ENCODE measurements at places on chromosomes 16 and 17.
A peak's percentile ranks its signal among the peaks of the same experiment; 100 is the strongest.

DNA sequence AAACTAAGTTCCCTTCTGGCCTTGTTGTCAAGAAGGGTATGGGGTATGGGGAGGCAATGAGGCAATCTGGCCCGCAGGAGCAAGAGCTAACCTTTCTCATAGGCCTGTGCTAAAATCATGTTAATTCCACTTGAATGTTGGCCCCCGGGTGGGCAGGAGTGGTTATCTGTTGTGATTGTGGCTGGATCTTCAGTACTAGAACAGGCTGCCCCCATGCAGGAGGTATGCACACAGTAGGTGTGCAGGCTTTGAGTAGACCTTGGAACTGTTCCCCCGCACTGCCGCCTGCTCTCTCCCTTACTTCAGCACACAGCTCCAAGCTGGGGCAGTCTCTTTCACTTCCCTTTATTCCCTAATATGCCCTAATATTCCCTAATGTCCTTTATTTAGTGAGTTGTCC is 52.4 kb upstream of the TANGO6 start:
- DNase-seq, result no peak

DNA sequence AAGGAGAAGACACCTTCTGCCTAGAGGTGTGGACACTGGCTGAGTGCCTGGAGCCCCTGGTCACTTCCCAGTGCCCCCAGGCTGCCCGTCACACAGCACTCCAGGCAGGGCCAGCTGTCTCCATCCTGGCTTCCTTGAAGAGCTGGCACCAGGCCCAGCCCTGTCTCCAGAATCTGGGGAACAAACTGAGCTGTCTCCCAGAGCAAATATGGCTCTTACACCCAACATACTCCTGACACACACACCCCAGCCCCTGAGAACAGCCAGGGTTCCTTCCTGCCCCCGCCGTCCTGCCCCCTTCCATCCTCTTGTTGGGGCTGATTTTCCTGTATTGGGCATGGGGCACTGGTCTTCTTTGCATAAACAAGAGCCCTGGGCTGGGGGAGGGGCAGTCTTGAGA is 9.1 kb downstream of the NHERF1 start:
- DNase-seq, result peak; percentile 41

DNA sequence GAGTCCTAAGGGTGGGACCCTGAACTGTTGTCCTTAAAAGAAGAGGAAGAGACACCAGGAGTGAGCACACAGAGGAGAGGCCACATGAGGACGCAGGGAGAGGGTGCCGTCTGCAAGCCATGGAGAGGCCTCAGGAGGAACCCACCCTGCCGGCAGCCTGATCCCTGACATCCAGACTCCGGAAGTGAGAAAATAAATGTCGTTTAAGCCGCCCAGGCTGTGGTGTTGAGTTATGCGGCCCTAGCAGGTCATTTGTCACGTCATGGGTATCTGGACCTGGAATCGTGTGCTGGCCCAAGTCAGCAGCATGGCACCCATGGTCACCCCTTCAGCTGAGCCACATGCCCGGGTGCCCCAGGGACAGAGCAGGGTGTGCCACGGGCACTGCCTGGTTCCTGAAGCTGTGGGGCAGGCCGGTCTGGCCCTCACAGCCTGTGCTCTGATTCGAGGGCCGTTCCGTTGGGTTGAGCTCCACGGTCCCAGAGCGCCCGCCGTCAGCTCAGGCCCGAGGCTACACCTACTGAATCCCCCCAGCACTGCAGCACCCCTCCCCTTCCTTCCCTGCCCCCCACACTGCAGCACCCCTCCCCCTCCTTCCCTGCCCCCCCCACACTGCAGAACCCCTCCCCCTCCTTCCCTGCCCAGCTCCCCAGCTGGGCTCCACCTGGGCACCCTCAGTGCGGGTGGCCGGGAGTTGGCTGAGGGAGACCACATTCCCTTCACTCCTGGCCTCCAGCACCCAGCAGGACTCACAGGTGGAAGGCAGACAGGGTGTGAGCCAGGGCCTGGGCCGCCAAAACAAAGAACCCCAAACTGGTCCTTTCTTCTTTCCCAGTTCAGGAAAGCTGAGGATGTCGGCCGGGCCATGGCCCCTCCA is 2.7 kb upstream of the CCDC57 start:
- no peak for DNase-seq

GRCh38 chr17:15436473-15437302 is 30.7 kb downstream of the CDRT4 start:
- peak; percentile 56 for DNase-seq

- DNase-seq, result no peak
Measured at GRCh38 chr16:14325502-14326401, 254.6 kb downstream of the MRTFB start.

DNA sequence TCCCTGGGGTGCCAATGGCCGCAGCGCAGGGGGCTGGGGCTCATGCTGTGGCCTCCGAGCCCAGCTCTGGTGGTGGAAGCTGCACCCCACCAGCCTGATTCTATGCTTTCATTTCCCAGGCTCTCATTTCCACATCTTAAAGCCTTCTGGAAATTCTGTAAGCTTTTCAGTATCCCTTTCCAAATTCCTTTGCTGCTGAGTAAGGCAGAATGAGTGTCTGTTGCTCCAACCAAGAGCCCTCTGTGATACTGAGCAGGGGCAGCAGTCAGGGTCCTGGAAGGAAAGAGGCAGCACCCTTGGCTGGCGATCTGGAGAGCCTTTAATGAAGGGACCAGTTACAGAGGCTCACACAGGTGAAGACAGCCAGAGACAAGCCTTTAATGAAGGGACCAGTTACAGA is 79.5 kb upstream of the FOXF1 start:
- DNase-seq, result no peak

DNA sequence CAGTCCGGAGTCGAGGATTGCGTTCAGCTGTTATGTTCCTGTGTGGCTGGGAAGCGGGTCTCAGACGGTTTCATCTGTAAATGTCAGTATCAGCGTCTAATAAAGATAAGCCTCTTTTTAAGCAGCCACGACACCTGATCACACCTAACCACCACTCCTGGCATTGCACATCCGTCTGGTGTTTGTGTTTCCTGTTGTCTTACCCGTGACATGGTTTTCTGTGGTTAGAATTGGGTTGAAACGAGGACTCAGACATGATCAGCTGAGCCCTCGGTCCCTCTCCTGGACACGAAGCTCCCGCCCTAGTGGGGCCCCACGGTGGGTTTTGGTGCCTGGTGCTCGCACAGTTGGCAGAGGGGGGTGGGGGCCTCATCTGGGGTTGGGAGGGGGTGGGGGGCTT is 18.3 kb downstream of the CPNE7 start:
- no peak for DNase-seq

DNA sequence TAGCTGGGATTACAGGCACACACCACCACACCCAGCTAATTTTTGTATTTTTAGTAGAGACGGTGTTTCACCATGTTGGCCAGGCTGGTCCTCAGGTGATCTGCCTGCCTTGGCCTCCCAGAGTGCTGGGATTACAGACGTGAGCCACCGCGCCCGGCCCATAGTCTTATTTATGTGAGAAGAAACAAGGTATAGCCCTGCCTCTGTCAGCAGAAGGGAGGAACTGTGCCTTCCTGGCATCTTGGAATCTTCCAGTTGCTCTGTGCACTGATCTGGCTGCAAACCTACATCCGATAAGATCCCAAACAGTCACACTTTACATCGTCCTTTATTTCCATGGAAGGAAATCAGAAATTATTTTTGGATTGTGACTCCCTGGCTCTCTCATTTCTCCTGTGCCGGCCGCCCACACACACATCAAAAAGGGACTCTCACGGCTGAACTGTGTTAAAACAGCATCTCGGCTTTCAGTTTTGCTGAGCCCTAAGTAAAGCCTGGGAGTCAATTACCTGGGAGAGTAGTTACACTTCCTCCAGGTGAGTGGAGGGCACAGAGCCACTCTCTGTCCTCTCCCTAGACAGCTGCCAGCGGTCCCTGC is 23.3 kb downstream of the WIPI1 start:
- DNase-seq, result no peak

DNA sequence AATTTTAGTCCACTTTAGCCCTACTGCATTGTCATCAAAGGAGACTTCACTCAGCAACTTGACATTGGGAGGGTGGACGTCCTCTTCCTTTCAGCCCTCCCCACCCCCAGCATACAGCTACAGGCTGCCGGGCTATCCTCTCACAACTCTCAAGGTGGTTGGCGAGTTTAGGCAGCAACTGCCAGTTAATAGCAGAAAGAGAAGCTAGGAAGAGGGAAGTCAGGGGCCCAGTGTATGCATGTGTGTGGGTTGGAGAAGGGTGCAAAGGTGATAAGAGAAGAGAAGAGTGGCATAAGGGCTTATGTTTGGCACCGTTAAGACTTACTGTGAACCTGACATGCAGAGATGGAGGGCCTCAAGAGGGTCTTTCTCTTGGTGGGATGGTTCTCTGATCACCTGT is 31.8 kb downstream of the CCL4 start:
- no peak for DNase-seq

GRCh38 chr17:83071966-83072562 is 7.3 kb upstream of the METRNL start:
- DNase-seq, result no peak

- no peak for DNase-seq
Measured at GRCh38 chr17:82436601-82437324, 13.8 kb downstream of the CYBC1 start.

DNA sequence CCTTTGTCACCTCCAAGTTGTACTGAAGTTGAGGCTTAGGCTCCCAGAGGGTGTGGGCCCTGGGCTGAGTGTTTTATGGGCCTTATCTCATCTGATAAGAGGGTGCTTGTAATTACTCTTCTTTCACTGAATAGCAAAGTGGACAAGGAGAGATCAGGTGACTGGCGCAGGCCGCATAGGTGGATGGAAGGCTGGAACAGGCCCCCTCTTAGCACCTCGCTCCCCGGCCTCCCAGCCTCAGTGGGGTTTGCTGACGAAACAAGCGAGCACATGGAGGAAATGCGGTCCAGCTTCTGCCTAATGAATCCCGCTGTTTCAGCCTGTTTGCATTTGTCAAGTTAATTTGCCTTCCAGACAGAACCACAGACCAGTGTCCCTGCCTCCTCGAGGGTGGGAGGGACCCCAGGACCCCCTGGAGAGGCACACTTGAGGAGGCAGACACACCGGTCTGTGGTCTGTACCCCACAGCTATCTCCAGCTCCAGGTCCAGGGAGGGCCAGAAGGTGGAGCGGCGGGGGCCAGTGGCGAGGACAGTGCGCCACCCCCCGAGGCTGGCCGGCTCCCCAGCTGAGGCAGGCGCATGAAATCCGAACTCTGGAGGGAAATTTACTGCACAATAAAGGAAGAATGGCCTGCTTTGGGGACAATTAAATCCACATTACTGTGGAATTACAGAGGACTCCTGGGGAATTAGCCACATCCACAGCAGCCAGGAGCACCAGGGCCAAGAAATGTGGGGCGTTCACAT is 123.4 kb downstream of the NTN1 start:
- DNase-seq, result no peak

- no peak for DNase-seq
Measured at GRCh38 chr17:30352240-30352814, 18.5 kb upstream of the TMIGD1 start.

GRCh38 chr16:35731341-35732040 is 2272.1 kb downstream of the TP53TG3F start:
- no peak for DNase-seq

- DNase-seq, result no peak
Measured at GRCh38 chr17:2108170-2108569, 53.3 kb downstream of the HIC1 start.

DNA sequence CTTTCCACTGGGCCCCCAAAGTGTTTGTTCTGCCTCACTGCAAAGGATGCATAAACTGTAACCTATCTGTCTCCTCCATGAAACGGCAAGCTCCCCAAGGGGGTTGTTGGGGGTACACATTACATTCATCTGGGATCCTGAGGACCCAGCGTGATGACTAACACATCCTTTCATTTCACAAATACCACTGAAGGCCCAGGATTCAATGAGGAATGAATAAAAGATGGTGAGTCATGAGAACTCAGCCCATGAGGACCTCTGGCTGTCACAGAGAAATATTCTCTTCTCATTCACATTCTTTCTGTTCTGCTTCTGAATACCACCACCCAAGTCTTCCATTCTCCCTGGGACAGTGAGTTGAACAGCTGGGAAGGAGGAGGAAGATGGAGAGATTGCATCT is 149.8 kb downstream of the RBFOX3 start:
- no peak for DNase-seq

DNA sequence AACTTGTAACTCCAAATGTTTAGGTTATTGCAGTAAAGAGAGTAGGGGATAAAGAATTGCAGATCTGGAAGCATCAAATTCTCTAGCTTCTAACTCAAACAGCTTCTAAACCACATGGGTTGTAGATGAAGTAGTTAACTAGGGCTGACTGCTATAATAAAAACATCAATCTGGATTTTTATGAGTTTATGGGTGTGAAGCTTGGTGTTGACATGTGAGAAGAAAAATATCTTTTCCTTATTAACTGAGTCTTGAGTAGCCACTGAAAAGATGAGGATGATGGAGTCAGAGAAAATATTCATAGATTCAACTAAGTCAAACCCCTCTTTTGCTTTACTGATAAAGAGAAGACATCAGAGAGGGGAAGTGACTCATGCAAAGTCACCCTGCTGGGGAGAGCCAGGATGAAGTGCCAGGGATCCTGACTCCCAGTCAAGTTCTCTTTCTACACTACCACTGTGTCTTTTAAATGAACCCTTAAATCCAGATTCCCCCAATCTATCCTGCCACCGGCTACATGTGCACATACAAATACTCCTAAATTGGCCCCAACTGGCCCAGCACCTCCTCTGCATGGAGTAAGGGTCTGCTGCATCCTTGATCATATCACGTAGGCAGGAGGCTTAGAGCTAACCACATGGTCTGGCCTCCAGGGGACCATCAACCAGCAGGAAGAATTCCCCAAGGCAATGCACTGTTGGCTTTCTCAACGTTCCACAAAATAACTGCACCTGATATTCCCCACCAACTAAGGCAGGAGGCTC is 264.0 kb upstream of the CCL2 start:
- DNase-seq, result no peak

DNA sequence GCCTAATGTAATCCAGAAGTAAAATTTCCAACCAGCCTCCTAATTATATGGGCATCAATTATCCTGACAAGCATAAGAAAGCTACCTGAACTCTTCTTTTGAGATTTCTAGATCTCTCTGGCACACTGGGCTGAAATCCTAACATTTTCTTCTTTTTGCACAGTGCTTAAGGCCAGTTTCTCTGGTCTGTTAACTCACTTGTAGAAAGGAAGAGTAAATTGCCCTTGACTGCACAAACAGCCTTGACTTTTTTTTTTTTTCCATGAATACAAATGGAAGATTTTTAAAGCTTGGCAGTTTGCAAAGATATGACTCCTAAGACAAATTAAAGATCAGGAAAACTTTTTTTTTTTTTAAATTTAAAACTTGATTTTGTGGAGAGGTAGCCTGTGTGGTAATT is 291.2 kb upstream of the MON1B start:
- no peak for DNase-seq

GRCh38 chr16:27366687-27367460 is 35.1 kb upstream of the IL21R start:
- peak; percentile 34 for DNase-seq

- no peak for DNase-seq
Measured at GRCh38 chr17:70370816-70371215, 201.5 kb downstream of the KCNJ2 start.

DNA sequence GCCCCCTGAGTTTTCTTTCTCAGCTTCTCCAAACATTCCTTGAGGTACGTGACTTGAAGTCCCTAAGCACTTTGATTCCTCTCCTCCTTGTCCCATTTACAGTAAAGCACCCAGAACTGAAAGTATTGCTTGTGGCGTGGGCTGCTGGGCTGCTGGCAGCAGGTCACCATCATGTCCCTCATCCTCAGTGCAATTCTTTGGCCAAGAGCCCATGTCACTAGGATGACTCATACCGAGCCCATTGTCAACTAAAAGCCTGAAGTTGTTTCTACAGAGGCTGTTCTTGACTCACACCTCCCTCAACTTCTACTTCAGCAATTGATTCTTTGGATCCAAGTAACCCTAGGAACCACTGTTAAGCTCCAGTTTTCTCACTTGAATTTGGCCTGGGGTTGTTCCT is 54.3 kb downstream of the KPNA2 start:
- DNase-seq, result peak; percentile 74
